Putamen (tissue), 1 donor: ENCODE measurements at places on chromosomes 2 and 18.

- DNase-seq, result no peak
These were observed 1.5 kb upstream of the SLC30A3 start for GRCh38 chr2:27264253-27264752.

DNA sequence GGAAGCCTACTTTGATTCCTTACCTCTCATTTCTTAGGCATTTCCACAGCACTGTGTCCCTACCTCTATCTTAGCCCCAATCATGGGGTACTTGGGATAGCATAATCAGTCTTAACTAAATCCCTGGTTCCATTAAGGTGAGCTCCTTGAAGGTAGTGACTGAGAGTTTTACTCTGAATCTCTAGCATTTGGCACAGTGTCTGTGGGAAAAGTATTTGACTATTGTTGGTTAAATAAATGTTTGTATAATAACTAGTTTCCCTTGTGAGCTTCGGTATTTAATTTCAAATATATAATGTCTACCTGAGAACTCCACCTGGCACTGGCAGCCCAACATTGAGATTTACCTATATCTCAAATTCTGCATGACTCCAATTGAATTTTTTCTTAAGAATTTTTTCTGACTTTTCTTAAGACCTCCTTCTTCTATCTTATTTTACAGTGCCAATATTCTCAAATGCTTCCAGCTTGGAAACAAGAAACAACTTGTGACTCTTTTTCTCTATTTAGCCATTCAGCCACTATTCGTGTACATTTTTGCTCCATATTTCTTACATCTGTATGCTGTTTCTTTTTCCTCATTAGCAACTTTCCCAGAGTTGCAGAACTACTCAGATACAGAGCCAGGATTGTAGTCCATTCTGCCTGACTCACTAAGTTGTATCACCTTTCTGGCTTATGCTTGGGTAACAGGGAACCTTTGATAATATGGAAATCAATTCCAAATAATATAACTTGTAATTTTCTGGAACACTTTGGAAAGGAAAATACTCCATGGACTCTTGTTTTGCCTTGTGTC, 214.0 kb upstream of the NT5C1B start:
- DNase-seq, result no peak

GRCh38 chr2:189621781-189622180, 39.5 kb upstream of the ASNSD1 start:
- DNase-seq, result no peak

GRCh38 chr2:47064106-47064505, 91.0 kb downstream of the STPG4 start:
- DNase-seq, result no peak

DNA sequence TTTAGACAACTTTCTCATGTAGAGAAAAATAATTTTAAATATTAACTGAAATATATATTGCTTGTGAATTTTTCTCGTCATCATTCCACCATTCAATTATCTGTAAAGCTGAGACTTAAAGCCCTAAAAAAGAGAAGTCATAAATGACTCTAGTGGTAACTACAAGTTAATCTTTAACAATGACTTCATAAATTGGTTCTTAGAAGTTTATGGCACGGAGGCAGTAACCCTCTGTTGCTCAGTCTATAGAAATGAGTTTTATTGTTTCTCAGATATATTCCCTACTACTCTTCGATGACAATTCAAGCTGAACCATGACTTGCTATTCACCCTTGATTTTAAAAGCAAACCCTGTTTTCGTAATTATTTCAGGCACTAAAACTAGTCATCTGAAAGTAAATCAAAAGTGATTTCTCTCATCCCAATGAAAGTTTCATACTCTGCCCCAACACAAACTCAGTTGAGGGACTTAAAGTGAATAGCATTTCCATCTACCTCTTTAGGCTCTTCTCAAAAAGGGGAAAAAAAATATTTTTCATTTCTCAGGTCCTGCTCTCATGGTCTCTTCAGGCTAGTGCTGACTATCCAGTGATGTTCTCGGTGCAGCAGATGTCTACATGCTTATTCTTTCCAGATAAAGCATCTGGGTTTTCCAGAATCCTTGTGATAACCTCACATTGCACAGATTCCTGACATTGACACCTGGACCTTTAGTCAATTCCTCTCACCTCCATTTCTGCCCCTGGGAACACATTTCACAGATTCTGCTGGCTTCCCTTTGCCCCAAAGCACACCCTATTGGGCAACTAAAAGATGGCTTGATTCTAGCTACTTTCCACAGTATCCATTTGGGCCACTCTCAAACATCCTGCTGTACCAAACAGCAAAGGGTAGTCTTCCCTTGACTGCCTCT, 207.8 kb upstream of the LRATD1 start:
- DNase-seq, result no peak

DNA sequence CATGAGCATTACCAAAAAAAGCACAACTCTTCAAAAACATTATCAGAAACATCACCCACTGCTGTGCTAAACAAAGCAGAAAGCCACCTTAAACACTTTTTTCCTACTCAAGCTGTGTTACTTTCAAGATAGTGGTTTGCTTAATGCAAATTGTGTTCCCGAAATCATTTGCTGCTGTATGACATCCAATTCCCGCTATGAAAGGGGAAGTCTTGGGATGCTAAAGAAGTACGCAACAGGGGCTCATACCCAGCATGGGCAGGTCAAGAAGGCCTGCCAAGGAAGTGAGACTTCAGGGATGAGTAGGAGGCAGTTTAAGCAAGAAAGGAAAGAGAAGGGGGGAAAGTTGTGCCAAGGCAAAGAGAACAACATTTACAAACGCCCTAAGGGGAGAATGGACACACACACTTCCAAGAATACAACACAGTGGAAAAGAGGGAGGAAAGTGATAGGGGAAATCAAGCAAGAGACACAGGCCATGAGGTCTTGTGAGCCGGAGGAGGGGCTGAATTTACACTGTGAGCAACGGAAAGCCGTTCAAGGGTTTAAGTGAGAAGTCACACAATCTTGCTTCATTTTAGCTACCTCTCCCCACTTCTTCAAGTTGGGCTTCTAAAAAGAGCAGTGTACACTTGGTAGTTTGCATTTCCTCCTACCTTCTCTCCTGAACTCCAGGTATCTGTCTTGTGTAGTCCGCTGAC, 4.0 kb downstream of the PTPN2 start:
- no peak for DNase-seq

DNA sequence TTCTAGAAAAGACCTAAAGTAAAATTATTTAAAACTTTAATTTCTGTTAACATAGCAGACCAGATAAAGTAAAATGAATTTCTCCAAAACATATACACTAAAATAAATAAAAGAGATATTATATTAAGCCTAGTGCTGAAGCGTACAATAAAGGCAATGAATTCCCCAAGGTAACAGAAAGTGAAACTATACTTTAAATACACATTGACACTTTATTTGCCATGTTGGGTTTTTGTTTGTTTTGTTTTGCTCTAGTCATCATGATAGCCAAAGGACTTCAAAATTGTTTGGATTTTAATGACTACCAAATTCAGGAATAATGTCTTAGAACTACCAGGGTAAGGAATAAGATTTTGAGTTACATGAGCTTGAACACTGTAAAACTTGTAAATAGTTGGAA, 413.3 kb downstream of the LRRTM4 start:
- no peak for DNase-seq

DNA sequence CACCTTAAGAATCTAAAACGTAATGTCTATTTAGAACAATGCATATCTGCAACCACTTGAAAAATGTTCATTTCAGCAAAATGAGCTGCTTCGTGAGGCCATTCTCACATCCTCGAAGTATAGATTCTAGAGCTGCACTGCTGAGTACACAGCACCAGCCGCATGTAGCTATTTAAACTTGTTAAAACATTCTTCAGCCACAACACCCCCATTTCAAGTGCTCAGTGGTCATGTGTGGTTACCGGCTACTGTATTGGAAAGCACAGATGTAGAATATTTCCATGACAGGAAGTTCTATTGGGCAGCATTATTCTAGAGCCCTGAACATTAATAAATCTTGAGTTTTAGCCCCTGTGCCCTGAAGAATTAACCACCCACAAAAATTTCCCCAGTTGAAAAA, 35.0 kb downstream of the SUMO1 start:
- no peak for DNase-seq

- no peak for DNase-seq
These were observed 345.6 kb downstream of the MYCN start for GRCh38 chr2:16285813-16286510.

DNA sequence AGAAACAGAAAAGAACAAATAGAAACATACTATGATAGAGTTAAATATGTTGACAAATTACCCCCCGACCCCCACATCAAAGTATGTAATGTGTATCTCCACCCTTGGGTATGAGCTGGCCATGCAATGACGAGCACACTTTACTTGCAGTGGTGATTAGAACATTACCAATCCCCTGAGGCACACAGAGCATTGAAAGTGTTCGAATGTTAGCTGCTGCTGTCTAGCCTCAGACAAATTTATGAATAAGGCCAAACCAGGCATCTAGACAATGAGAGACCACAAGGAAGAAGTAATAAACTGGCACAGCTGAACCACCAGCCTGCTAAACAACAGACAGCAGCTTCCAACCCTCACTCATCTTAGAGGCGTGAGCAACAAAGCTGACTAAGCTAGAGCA, 380.5 kb downstream of the DSEL start:
- no peak for DNase-seq

DNA sequence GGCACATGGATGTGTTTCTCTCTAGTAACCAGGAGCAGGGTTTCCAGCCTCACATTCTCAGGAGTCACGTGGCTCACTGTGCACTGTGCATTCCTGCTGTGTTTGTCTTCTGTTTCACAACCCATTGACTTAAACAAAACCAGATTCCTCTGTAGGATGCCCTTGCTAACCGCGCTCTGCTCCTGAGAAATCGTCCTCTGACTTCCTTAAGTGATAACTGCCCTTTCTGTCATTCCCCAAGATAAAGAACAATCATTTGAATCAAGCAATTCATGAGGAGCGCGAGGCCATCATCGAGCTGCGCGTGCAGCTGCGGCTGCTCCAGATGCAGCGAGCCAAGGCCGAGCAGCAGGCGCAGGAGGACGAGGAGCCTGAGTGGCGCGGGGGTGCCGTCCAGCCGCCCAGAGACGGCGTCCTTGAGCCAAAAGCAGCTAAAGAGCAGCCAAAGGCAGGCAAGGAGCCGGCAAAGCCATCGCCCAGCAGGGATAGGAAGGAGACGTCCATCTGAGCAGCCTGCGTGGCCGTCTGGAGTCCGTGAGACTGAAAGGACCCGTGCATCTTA, 60.2 kb downstream of the RALBP1 start:
- peak; percentile 66 for DNase-seq

- DNase-seq, result no peak
These were observed 62.7 kb upstream of the LYPD1 start for GRCh38 chr2:132732694-132733093.

- no peak for DNase-seq
These were observed 48.1 kb downstream of the PSMG2 start for GRCh38 chr18:12750715-12751502.

- no peak for DNase-seq
These were observed 183.4 kb downstream of the CALCRL start for GRCh38 chr2:187264612-187265011.

DNA sequence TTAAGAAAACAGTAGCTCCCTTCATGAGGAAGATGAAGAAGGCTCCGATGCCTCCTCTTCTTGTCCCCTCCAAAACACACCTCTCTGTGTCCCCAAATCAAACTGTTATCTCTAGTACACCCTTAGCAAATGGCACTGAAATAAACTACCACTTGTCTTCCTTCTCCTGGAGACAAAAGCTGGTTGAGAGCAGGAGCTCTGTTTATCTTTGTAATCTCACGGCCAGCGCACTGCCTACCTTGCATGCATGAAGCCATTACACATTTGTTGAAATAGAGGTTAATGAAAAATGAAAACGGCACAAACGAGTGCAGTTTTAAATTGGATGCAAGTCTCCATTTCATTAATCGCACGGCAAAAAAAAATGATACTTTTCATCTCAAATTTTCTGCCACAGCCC, 113.7 kb downstream of the EPB41L3 start:
- DNase-seq, result no peak

DNA sequence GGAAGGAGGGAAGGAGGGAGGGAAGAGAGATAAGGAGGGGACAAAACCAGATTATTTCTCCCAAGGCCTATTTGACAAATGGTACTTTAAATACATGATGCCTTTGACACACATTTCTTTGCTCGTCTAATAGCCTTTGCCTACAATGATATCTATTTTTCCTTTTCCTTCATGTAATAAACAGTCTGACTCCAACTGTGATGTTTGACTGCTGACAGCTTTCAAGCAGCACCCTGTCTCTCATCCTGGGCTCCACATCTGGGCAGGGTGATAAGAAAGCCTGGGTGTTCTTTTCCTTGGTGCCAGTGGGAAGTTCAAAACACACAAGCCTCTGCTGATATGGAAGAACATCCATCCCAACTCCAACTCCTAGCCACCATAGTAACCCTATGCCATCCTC, 1277.7 kb upstream of the NXPH2 start:
- no peak for DNase-seq

DNA sequence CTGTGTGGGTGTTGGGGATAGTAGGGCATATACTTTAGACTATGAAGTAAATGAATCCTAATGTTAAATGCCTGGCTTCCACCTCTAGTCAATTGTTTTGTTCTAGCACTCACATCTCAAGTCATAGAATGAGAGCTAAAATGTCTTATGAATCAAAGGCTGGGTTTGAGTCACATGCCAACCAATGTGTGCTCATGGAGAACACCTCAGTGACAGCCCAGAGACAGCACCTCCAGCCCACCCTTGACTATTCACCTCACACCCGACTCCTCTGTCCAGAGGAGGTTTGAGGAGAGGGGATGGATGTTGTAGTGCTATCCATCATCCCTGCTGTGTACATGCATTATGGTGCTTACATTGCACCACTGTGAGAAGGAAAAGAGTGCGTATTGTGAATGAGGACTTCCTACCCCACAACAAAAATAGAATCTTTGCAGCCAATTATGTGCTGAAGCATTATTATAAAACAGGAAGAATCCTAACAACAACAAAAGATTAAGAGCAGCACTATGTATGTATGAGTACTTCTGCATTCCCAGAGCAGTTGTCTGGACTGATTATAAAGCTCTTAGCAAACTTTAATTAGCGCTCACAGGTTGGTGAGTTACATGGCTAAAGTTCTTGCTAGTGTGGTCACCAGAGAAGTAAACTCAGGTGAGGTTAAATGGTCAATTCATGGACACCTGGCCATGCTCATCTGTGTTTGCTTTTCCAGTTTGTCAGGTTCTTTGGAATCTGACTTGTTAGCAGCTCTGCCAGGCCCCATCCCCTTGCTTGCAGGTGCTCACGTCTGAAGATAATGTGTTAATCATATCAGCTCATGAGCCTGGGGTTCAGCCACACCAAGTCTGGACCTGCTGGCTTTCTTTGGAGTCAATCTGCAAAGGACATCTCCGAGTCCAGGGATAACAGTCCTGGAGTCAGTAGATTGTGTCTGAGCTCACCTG, 55.3 kb upstream of the NABP1 start:
- DNase-seq, result no peak

GRCh38 chr2:149715894-149716293, 128.3 kb upstream of the MMADHC start:
- DNase-seq, result no peak

GRCh38 chr2:36616947-36617346, 19.0 kb upstream of the FEZ2 start:
- DNase-seq, result no peak

DNA sequence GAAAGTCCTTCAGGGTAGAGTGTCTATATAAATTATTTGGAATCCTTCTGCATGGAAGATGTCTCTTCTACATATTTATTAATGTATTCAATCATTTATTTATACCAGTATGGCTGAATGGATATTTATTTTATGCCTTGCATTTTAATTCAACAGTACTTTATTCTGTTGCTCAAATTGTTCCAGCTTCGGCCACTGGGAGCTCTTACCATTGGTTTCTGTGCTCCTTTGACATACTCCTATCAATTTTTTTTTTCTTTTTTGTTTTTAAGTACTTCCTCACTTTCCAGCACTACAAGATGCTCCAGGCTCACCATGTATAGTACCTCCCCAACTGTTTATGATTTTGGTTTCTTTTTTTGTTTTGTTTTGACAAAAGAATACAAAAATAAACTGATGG, 39.4 kb upstream of the WIPF1 start:
- no peak for DNase-seq
